ENCODE measurements at places on chromosomes 4 and X. TPM values are rescaled to one million over a fixed set of nuclear protein-coding genes. Genes with fewer than 3 reads are reported as not detected.

Gene C1QTNF7
- 21.4 TPM for total RNA-seq

Gene AMBN
- total RNA-seq = not detected

DNA sequence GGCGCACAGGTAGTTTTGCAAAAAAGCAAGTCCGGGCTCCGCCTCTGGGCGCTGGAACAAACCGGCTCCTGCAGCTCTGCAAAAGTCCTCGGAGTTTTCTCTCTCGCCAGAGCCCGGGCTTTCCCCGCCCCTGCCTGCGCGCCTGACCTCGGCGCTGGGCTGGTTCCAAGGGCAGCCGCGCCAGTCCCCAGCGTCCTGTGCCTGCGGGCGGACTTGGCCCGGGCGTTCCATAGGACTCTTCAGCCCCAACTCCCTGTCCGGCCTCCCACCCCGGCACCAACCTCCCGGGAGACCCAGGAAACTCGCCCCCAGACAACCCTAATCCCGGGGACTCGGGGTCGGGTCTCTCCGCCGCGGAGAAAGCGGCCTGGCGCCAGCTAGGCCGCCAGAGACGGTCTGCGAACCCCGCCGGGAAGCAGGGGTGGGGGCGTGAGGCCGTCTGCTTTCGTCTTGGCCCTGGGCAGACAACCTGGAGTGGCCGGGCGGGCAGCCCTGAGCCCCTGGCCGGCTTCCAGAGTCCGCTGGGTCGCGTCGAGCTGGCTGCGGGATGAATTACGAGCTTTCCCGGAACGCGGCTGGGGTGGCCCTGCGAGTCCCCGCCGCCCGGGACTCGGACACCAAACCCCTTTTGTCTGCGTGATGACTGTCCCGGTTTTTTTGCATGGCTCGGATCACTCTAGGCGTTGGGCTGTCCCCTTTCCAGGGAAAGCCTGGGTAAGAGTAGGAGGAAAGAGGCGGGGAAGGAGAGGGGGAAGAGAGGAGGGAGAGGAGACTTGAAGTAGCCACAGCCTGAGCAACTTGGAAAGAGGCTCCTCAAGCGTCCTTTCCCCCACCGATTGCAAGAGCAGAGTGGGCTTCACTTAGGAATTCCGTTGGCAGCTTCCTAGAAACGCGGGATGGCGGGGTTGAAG lies 916 bp downstream of the MXRA5 start:
- peak; percentile 72 for DNase-seq

Gene FAM133A
- not detected for total RNA-seq

GRCh38 chrX:107773906-107774435 lies 1.6 kb downstream of the TSC22D3 start:
- no peak for DNase-seq

Gene EFNB1
- total RNA-seq = 17.1 TPM

DNA sequence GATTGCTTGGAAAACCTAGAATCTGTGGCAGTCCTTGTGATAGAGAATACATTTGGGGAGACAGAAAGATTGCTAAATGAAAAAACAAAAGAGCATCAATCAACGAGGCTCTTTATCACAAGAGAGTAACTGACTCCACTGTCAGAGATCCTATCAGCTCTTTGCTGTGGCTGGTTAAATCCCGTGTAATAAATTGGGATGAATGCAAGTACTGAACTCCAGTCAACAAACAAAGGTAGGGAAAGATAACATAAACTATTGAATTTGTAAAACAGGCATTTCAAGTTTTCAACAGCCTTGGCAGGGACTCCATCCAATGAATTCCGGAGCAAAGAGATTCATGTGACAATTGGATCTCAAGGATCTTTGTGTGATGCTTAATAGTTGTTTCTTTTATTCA lies 21.3 kb downstream of the MMRN1 start:
- DNase-seq = no peak

Gene MAGEA1
- not detected for total RNA-seq

Gene SCML1
- 12.5 TPM for total RNA-seq

- no peak for DNase-seq
Measured at GRCh38 chr4:151933122-151933827, 172.5 kb upstream of the GATB start.

Measured in sigmoid colon (tissue), 7 donors.